ENCODE measurements at places on chromosomes 2 and 18.

GRCh38 chr2:189297446-189297845 is 117.9 kb upstream of the COL5A2 start:
- DNase-seq = no peak

DNA sequence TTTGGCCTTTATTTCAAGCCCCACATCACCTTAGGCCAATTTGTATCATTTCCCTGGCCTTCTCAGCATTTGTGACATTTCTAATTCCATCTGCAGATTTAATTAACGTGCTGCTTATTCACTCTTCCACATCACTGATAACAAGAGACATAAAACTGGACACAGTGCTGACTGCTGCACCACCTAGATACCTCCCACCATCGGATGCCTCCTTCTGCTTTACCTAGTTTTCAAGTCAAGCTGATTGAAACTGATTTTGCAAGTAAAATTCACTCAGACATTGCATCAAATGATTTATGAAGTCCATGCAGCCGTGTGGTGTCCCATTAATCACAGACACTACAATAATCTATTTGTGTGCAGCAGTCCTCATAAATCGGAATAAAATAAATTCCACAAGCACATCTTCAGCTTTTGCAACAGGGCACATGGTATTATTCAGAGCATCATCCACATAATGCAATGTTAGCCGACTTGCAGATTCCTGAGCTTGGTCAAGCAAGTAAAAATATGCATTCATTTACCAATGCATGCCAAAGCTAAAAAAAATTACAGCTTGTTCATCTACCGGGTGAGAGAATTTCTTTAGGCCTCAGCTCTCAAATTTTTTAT is 15.9 kb upstream of the CRIM1 start:
- no peak for DNase-seq

GRCh38 chr2:152175012-152175367 is 573 bp downstream of the STAM2 start:
- DNase-seq = peak; percentile 48

- no peak for DNase-seq
Measured at GRCh38 chr18:43248610-43249249, 28.6 kb downstream of the SYT4 start.

DNA sequence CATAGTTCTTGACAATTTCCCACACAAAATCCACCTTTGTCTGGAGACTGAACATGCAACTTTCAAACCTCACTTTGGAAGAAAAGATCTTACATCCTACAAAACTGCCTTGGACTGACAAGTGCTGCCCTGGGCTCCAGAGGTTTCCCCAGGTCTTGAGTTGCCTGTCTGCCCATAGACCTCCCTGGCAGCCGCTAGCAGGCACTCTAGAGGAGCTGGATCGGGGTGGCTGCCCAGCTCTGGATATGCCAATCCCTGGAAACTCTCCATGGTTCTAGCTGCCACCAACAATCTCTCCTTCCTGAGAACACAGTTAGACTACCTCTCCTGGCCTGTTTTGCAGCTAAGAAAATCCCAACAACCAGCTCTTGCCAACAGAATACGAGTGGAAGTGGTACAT is 3.4 kb upstream of the ITGB6 start:
- no peak for DNase-seq

DNA sequence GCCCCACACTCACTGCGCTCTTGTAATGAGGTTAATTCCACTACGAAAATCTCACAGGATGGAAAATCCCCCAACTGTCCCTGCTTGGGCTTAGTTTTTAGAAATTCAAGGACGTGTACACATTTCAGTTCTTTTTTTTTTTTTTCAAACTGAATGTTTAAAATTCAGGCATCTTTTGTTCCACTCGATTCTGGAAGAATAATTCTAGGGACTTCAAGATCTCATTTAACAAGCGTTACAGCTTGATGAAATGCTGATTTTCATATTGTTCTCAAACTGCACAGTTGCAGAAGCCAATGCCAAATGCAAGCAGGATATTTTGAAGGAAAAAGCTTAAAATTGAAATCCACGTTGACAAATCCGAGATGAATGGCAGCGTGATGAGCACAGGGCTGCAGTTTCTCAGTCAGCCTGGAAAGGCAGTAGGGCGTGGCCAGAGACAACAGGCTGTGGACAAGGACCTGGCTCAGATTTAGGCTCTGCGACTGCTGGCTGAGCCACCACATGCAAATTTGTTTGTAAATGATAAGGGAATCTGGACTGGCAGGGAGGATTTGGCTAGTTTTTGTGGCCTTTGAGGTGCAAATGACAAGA is 128.1 kb upstream of the MYCN start:
- DNase-seq = no peak

DNA sequence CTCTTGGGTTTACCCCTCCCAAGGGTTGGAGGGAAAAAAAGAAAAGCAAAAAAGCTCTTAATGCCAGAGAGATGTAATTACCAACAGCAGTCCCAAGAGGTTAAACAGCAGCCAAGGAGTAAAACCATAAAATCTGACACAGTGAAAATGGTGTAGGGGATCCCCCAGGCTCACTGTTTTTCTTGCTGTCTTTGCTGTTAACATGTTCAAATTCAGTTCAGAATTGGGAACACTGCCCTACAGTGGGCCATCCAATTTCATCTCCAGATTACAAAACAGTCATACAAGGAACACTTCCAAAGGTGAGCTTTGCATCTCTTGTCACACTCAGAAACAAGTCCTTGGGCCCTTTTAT is 54.5 kb downstream of the PLEKHM3 start:
- no peak for DNase-seq

GRCh38 chr2:37189452-37190153 is 1.1 kb upstream of the SULT6B1 start:
- DNase-seq = no peak

DNA sequence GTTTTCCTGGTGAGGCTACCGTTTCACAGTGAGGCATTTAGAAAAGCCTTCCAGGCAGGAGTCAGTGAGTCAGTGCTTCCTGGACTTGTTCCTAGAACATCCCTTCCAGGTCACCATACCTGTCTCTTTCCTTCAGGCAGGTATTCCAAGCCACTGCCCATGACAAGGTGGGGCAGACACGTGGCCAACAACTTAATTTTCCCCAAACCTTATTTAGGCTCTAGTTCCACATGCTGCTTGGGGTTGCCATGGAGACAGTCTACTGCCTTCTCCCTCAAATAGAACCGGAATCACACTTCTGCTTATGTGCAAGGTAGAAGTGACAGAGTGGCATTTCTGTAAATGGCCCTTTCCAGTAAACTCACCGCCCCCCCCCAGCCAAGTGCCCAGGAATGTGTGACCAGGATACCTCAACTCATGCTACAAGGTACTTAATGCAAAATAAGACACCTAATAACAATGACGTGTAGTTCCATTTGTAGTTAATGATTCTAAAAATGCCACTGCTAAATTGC is 258.3 kb downstream of the PRKCE start:
- peak; percentile 71 for DNase-seq

DNA sequence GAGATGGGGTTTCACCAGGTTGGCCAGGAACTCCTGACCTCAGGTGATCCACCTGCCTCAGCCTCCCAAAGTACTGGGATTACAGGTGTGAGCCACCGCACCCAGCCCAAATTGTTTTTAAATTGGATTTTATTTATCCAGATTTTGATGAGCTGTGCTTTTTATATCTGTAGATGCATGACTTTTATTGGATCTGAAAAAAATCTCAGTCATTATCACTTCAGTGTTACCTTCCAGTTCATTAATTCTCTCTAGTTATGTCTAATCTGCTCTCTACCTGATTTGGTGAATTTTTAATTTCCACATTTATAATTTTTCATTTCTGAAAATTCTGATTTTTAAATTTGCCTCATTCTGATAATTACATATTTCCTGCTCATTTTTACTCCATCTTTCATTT is 13.5 kb downstream of the AGFG1 start:
- no peak for DNase-seq

DNA sequence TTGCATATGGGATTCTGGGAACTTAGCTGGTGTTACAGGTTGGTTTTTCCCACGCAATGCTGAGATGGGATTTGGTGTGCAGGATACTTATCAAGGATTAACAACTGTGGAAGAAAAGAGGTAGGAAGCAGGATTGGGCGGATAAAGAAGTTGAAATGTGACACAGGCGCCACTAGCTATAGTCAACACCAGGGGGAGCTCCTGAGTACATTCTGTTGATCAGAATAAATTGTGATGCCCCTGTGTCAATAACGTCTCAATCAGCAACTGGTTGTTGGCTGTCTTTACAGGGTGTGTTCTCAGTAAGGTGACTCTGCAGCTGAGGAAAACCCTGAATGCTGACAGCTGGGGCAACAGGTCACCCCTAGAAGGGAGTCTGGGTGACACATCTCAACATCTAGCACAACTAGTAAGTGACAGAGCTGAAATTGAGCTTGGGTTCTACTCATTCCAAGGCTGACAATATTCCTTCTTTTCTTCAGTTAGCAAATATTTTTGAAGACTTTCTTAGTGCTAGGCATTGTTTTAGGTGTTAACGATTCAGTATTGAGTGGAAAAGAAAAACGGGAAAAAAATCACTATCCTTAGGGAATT is 143.0 kb downstream of the ARL6IP6 start:
- peak; percentile 28 for DNase-seq

DNA sequence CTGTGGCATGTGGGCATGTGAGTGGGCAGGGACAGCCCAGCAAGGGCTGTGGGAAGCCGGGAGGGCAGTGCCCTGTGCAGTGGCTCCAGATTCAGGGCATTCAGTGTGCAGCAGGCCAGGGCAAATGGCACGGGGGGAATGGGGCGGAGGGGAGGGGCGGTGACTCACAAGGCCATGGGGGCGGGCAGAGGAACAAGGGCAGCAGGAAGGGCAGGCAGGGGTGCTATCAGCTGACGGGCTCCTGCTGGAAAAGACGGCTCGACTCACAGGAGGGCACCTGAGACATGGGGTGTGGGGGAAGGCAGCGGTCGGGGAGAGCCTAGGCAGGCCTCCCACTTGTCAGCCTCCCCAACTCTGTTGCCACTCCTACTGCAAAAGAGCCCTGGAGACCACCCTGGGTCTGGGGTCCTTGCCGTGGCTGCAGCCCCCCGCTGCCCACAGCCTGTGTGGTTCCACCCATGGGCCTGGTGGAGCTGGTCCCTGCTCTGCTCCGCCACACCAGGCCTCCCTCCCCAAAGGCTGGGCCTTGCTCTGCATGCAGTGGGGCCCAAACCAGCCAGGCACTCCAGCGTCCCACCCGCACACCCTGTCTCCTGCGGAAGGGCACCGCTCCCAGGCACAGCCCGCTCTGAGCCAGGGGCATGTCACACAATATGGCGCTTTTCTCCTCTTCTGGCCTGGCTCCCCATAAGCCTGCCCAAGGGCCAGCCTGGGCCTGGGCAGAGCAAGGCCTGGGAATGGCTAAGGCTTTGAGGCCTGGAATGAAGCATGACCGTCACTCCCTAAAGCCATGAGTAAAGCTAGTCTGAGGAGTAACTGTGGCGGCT is 25.9 kb downstream of the HS6ST1 start:
- no peak for DNase-seq

DNA sequence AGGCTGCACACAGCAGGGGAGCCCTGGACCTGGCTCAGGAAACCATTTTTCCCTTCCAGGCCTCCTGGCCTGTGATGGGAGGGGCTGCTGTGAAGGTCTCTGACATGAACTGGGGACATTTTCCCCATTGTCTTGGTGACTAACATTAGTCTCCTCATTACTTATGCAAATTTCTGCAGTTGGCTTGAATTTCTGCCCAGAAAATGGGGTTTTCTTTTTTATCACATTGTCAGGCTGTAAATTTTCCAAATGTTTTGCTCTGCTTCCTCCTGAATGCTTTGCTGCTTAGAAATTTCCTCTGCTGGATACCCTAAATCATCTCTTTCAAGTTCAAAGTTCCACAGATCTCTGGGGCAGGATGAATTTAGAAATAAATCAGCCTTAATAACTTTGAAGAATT is 78.2 kb downstream of the EHBP1 start:
- DNase-seq = no peak

DNA sequence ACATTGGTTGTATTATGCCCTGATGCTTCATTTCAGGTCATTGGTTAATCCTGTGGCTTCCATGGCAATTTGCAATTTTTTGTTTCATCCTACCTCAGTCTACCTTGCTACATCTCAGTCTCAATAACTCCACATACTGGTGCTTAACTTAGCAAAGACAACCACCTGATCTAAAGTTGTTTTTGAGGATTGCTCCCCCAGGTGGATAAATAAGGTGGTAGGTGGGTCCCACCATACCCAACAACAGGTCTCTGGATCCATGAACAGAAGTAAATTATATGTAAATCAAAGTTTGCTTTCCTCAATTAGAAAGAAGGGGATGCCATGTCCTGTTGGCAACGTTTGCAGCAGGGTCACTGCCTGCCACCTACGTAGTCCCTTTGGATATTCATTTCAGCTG is 7.0 kb downstream of the XIRP2 start:
- no peak for DNase-seq

DNA sequence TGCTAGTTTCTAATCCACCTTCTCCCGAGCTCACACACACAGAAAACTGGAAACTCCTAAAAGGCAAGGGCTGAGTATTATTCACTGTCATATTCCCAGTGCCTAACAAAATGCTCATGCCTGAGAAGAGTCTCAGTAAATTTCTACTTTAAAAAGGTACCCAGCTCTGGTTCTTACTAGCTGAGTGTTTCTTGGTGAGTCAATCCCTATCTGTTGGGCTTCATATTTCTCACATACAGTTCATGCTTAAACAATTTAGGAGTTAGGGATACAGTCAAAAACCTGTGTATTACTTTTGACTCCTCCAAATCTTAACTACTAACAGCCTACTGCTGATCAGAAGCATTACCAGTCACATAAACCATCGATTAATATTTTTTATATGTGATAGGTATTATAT is 204.9 kb downstream of the EN1 start:
- no peak for DNase-seq

GRCh38 chr2:96533292-96534073 is 3.1 kb upstream of the ARID5A start:
- DNase-seq = no peak

DNA sequence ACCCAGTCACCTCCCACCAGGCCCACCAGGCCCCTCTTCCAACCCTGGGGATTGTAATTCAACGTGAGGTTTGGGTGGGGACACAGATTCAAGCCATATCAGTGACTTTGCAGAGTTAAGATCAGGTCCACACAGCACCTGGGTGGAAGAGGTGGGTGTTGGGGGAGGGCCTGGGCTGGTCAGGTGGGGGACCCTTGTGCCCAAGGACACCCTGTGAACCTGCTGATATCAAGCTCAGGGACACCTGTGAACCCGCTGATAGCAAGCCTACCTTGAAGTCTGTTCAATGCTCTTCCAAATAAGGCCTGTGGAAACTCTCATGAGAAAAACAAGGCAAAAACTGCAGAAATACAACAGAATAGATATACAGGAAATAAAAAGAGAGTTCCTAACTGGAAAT is 19.9 kb upstream of the TPO start:
- no peak for DNase-seq
